Right hindlimb (tissue), 1 donor: ENCODE measurements at places on chromosomes 7 and 10.
A peak's percentile ranks its signal among the peaks of the same experiment; 100 is the strongest.

- DNase-seq: no peak
These were observed 21.1 kb downstream of the MCM10 start for GRCh38 chr10:13182424-13182823.

DNA sequence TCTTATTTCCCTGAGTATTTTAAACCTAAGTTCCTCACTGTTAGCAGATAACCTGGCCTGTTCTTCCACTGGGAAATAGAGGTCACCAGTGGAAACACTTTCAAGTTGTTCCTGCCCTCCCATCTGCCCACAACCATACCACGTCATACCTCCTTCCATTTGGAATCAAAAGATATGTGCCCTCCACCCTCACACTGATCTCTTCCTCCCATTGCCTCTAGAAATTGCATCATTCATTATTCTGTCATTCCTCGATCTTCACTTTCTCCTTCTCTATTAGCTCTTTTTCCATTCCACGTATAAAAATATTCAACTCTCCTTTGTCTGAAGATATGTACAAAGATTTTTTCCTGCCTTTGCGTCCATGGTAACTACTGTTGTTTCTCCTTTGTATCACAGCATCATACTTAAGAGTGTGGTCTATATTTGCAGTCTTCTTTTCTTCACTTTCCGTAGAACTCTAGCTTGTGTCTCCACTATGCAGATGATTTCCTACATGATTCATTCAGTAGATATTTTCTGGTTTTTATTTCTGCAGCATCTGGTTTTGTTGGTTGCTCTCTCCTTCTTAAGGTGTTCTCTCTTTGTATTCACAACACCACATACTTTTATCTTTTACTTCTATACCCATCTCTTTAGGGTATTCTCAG, 312.3 kb downstream of the REEP3 start:
- DNase-seq: no peak

- no peak for DNase-seq
These were observed 618.4 kb upstream of the NRP1 start for GRCh38 chr10:33952692-33953360.

- DNase-seq: no peak
These were observed 725.3 kb upstream of the FZD8 start for GRCh38 chr10:36367362-36367761.

DNA sequence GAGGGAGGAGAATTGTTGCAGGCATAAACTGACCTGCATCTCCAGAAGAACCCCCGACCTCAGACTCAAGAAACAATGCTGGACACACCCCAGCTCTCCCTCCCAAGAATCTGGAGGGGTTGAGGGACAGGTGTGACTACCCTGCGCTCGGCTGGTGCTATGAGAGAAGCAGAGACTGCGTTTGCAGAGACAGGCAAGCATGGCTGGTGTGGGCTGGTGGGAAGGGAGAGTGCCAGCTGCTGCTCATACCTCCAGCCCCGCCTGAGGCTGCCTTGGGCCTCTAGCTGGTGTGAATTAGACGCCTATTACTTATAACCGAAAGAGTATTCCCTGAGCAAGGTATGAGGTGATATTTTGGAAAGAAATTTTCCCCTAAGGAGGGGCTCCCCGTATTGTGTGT, 48.3 kb upstream of the DDC start:
- no peak for DNase-seq

- no peak for DNase-seq
These were observed 1456.7 kb downstream of the REEP3 start for GRCh38 chr10:64977915-64978314.

- DNase-seq: no peak
These were observed 128.9 kb downstream of the CCDC3 start for GRCh38 chr10:12872577-12872976.

DNA sequence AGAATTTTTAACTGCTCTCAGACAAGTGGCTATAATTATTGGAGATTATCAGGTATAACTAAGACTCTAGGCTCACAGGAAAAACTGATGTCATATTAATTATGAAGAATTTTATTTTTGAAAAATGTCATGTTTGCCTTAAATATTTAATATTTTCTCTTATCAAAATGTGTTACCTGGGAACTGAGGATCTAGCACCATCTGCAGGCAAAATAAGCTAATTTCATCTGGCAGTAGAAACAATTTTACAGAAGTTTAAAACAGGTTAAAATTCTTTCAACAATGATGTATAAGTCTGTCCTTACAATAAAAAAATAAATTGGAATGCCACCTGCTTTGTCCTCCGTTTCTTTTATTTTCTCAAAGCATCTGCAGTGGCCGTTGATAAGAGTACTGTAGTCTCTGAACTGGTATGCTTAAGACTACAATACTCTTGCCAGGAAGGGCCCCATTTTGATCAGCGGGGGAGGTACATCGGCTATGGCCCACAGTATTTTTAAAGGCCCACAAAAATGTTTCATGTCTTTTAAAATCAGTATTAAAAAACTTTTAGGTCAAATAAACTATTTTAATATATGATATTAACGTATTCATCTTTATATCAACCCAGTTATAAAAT, 81.3 kb downstream of the VWDE start:
- no peak for DNase-seq

GRCh38 chr7:127208351-127208750, 44.4 kb downstream of the GRM8 start:
- DNase-seq: no peak

DNA sequence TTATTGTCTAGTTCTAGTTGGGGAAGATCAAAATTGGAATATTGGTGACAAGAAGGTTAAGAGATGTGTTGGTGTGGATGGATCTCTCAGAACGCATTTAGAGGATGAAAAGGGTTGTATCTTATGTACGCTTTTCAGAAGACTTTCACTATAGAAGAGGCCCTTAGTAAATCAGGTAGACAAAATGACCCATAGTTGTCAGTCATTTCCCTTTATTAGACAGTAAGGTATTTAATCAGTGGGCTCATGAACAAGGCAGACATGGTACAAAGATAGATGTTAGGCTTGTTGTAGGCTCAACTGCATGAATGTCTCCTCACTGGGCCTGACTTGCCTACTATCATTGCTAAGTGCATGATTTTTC, 359.2 kb downstream of the PHF14 start:
- DNase-seq: no peak

DNA sequence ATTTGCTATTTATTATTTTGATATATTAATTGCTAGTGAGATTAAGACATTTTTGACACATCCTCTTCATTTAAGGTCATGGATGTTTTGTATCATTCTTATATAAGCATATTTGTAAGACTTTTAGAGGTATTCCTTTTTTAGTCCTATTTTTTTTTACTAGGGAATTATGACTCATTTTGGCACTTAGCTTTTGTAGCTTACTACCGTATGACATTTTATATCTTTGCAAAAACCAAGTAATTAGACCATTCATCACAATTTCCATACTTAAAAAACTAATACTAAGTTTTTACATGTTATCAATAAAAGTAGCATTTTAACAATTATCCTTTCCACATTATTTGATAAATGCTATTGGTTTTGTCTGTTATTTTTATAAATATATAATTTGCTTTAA, 41.6 kb downstream of the BMPR1A start:
- DNase-seq: no peak

DNA sequence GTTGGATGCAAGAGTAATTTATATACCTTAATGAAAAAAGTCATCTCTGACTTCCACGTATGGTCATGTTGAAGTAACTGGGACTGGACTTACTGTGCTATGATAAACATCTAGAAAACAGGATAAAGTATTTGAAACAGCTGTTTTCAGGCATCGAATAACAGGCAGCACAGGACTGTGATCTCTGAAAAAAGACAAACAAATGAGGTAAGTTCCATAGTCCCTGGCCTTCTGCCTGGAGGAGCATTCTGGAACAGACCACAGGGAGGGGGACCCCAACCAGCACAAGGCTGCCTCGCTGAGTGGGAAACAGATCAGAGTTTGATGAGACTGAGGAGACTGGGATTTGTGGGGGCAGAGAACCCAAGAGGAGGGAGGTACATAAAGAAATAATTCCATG, 89.1 kb upstream of the HABP2 start:
- peak; percentile 76 for DNase-seq

DNA sequence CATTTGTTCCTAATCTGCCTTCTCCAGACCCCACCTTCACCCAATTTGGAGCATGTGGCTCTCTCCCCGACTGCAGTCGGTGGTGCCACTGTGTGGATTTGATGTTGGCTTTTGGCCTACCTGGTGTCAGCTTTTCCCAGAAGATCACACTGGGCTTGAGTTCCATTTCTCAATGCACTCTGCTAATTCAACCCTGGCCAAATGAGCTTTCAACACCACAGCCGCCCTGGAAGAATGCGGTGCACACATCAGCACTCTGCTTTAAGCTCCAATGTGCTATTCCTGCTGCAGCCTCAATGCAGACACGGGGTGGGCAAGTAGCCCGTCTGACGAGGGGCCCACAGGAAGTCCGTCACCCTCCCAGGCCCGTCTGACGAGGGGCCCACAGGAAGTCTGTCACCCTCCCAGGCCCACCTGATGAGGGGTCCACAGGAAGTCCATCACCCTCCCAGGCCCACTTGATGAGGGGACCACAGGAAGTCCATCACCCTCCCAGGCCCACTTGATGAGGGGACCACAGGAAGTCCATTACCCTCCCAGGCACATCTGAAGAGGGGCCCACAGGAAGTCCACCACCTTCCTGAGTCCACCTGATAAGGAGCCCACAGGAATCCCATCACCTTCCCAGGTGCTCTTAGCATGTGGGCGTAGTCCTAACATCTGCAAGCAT, 64.4 kb downstream of the ASB13 start:
- no peak for DNase-seq

GRCh38 chr10:14601872-14602725, 172.6 kb downstream of the FAM107B start:
- no peak for DNase-seq
